Epithelial cell of esophagus (primary cell): ENCODE measurements at places on chromosomes 5 and 9.

DNA sequence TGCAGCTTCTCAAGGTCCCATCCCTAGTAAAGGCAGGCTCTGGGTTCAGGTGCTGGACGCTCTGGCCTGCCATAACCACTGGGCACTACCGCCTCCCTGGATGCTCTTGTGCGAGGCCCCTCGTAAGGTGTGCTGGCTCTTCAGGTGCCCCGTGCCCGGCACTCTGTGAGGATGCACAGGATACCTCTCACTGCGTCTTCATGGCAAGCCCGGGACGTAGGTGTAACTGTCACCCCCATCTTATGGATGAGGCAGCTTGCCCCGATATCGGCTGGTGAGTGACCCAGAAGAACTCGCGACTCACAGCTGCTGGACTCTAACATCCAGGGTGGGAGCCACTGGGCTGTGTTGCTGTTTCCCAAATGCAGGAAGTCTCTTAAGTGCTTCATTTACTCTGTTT lies 79.0 kb downstream of the GTF3C4 start:
- no peak for DNase-seq

- DNase-seq = no peak
Measured at GRCh38 chr5:14201325-14202045, 58.3 kb downstream of the TRIO start.

DNA sequence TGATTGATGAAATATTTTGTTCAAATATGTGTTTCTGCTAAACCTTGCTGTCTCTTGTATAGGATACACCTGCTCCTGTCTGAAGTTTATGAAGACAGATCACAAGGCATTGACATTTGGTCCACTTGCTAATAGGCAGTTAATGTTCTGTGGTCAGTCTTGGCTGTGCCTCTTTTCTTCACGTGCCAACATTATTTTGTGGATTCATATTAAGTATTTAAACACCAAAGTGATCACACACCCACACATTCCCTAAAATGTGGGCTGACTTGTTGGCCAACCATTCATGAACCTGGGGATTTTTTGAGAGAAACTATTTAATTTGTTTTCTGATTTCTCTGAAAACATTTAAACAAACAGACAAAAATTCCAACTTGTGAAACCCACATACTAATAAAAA lies 33.7 kb downstream of the ZNF462 start:
- no peak for DNase-seq

- DNase-seq = no peak
Measured at GRCh38 chr9:76358628-76359280, 35.5 kb downstream of the RFK start.

- no peak for DNase-seq
Measured at GRCh38 chr5:168788107-168788506, 208.9 kb upstream of the PANK3 start.

DNA sequence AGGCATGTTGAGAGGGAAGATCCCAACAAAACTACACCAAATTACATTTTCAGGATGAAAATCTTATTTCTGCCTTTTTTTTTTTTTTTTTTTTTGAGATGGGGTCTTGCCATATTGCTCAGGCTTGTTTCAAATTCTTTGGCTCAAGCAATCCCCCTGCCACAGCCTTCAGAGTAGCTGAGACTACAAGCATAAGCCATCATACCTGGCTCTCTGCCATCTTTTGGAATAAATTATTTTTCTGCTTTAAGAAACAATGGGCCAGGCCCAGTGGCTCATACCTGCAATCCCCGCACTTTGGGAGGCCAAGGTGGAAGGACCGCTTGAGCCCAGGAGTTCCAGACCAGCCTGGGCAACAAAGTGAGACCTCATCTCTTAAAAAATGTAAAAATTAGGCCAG lies 14.3 kb downstream of the AFF4 start:
- no peak for DNase-seq

- DNase-seq = peak; percentile 40
Measured at GRCh38 chr9:100575765-100576386, 2.0 kb upstream of the CAVIN4 start.

- no peak for DNase-seq
Measured at GRCh38 chr9:77512876-77513275, 135.2 kb downstream of the GNA14 start.
